ENCODE measurements at places on chromosomes 7 and 10.

DNA sequence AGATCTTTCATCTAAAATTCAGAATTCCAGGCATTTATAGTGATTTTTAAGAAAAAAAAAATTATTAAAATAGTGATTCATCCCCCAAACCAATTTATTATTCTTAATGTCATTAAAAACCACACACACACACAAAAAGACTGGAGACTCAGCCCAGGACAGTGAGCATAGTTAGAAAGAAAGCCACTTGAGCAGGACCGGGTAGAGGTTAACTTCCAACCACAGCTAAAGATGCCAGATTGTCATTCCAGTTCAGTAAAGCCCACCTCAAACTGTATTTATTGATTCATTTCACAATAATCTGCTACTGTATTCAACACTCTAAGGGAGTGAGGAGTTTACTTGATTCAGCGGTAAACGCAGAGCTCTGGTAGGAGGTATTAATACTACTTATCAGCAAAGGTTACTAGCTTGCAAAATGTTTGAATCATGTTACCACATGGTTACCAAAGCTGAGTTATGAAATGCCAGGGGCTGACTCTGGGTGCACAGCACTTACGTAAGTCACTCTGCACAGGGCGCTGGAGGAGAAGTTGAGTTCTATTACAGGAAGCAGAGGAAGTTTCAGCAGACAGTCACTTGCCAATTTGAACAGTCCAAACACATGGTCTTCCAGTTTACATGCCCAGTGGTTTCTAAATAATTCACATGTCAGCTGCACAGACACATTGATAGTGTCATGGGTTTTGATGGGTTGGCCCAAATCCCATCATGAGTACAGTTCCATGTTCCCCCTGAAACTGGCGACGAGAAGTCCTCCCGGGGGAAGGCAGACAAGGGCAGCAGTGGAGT, 64.6 kb downstream of the KLF6 start:
- DNase-seq = peak; percentile 3

DNA sequence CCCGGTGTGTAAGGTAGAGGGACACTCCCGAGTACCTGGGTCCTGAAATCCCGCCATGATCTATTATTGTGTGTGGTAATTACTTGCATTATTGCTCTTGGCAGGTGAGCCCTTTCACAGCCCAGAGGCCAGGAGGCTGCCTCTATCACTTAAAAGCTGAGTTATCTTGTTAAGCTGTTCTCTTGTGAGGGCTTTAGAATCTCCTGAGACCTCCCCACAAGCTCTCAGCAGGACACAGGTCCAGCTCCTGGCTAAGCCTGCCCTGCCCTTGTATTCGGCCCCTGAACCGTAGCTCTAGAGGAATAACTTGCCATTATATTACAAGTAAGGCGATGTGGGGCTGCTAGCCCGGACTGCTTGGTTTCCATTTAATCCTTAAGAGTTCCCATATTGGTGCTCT, 13.9 kb downstream of the SND1 start:
- DNase-seq = no peak

- DNase-seq = no peak
These were observed 316.9 kb upstream of the PHYHIPL start for GRCh38 chr10:58859526-58859925.

DNA sequence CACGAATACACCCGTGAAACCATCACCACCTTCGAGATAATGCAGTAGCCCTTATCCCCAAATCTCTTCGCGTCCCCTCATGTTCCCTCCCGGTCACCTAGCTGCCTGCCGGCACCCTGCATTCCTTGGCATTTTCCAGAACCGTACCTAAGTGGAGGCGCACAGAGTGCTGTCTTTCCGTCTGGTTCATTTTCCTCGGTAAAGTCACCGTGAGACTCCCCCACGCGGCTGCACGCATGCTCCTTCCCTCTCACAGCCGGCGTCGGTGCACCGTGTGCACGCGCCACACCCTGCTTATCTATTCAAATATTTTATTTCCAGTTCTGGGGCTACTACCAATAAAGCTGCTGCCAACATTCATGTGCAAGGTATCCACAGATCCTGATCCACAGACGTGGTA, 65.5 kb upstream of the NKX6-2 start:
- DNase-seq = no peak

- peak; percentile 32 for DNase-seq
These were observed 1106.2 kb downstream of the NRG3 start for GRCh38 chr10:82981137-82981723.

DNA sequence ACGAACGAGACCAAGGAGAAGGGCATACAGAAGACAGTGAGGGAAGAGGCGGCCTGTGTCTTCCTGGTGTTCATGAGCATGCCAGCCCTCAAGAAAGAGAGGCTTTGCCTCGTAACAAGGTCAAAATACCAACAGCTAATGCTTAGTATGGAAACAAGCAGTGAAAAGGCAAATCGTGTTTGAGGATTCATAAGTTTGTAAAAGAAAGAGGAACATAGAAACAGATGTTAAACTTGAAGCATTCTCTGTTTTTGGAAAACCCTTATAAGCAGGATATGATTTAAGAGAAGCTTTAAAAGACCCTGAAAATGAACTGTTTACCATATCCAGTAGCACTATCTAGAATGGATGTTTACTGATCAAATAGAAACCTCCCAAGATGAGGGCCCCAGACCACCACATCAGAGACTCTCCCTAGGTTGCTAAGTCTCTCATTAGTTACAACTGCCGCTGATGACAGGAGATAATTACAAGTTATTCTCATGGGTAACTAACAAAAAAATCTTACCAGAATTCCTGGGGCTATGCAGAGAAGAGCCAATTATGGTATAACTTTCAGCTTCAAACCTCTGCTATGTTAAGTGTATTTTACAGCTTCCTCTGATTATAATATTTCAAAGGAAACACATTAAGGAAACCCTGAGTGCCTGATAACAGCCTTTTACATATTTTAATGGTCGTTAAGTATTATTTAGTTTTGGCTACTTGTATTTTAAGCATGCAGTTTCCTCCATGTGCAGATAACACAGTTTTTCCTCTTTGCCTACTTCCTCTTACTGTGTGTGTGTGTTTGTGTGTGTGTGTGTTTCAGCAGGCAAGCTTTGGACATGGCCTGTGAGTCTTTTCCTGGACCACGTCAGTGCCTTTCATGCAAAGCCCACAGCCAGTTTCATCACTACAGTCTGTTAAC, 17.9 kb downstream of the JCAD start:
- DNase-seq = no peak

DNA sequence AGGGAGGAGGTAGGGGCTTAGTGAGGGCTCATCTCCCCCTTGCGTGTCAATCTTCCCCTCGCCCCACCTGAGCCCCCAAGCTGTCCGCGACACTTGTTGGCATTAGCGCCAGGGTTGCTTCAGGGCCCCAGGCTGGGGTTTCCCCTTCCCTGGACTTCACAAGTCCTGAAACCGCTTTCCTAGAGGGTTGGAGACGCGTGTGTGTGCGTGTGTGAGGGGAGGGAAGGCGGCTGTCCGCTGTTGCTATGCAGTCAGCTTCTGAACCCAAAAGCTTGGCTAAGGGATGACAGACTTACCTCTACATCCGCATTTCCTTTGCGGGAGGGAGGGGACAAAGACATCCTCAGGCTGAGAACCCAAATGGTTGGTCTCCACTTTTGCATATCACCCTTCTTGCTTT, 803 bp downstream of the GOLGA7B start:
- no peak for DNase-seq

DNA sequence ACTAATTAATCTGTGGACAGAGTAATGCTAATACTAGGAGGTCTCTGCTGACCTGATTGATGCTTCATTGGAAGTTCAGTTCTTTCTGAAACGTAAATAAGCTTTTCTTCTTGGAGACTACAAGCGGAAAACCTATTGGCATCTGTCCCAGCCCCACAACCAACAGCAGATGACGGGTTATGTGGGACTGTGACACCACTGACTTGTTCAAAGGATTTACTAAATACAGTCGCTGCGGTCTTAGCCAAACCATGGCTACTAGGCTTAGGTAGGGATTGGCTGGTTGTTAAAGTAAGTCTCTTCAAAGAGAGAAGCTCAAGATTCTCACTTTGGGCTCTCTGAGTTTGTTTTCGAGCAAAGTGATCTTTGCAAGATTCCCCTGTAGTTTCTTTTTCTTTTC, 68.3 kb downstream of the HYCC1 start:
- DNase-seq = no peak

GRCh38 chr7:52586704-52587103, 448.7 kb upstream of the POM121L12 start:
- DNase-seq = no peak

- DNase-seq = no peak
These were observed 76.2 kb downstream of the TPK1 start for GRCh38 chr7:144759653-144760052.

DNA sequence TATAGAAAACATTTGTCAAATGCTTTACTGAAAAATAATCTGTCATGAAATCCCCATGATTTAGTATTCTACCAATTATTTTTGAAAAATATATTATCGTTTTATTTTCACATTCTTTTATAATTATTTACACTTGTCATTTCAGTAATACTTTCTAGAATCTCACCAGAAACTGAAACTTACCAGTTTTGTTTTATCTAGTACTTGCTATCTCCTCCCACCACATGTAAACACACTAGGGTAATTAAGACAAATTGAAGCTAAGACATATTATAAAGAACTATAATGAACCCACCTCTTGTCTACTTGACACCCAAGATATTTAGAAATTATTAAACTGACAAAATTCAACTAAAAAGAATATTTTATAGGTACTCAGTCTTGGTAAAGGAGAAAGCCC, 51.5 kb upstream of the GRM3 start:
- DNase-seq = no peak

DNA sequence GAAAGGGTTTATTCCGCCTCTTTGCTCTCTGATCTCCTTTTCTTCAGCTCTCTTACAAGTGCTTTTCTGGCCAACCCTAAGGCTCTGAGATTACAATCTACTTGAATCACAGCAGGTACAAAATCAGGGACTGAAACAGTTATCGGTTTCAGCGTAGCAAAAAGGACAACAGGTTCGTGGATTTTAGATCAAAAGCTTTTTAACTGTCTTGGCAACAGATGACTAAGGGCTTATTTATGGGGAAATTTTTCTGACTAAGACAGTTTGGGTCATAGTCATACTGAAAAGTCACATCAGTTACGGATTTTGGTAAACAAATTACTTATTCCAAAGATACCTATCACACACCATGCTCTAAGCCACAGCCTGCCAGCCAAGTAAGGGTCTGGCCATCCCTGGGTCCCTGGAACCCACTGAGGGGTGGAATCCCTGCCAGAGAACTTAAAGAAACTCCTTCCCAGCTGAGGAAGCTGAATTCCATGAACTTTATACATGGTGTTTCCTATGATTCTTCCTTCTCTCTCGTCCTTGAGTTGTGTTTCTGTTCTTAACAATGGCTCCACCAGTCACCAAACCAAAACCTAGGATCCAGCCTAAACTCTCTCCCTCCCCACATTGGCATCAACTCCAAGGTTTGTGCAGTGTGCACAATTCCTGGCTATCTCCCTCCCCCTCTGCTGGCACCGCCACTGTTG, 169.3 kb downstream of the FAM107B start:
- DNase-seq = peak; percentile 80

DNA sequence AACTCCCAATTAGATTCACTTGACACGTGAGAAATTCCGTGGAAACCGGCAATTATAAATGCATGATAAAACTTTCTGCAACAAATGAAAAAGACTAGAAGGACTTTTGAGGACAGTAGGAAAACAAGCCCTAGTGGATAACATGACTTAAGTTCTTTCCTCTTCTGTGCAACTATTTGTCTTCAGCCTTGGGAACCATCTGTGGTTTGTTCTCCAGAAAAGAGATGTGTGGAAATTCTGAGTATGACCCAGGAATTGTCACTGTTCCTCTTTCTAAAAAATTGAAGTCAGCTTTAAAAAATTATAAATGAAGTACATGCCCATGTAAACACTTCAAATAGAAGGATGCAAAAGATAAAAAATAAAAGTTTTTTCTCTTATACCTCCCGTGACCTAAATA, 128.6 kb upstream of the SVIL start:
- DNase-seq = no peak

- no peak for DNase-seq
These were observed 1043.2 kb upstream of the C7orf33 start for GRCh38 chr7:147547252-147547897.

GRCh38 chr7:91299952-91300775, 35.9 kb downstream of the FZD1 start:
- DNase-seq = no peak

GRCh38 chr10:24206926-24207325, 2.0 kb upstream of the KIAA1217 start:
- DNase-seq = no peak

DNA sequence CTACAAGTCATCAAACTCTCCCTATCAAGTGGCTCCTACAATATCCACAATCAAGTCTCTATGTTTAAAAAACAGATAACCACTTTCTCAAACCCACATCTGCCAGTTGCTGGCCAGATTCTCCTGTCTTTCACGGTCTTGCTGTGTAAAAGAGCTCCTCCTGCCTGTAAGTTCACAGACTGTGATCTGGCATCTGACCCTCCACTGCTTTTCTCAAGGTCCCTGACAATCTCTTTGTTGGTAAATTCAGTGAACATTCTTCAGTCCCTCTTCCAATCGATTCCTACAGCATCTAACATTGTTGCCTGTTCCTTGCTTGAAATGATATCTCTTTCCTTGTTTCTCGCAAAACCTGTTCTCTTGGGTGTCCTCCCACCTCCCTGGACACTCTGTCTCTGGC, 18.5 kb upstream of the LMOD2 start:
- DNase-seq = no peak

- DNase-seq = no peak
These were observed 45.8 kb downstream of the XPNPEP1 start for GRCh38 chr10:109877546-109877945.

- no peak for DNase-seq
These were observed 327.2 kb downstream of the GALNT17 start for GRCh38 chr7:71459132-71459531.

DNA sequence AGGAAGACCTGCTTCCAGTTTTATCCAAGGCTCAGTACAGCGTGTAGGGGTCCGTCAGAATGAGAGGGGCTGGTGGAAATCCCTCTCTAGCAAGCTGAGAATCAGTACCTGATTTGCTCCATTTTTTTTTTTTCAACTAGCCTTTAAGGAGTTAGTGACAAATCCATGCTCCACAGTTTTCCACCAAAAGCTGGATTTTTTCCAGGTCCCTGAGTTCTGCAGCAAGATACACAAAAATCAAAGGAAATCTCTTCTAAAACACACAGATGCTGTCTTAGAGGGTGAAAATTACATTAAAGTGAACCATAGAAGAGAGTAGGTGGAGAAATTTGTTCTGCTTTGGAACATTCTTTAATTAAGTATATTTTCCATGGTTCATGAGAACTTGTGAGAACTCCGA, 30.4 kb downstream of the MDFIC start:
- no peak for DNase-seq

DNA sequence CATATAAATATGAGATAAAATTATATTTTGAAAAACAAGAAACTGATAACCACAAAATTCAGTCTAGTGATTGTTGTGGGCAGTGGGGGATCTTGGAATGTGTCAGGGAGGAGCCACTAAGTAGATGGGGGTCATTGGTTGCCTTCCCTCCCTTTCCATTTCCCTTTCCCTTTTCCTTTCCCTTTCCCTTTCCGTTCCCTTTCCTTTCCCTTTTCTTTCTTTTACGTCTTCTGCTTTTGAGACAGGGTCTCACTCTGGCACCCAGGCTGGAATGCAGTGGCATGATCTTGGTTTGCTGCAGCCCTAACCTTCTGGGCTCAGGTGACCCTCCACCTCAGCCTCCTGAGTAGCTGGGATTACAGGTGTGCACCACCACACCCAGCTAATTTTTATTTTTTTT, 51.0 kb downstream of the DYNC2I1 start:
- no peak for DNase-seq

All from HFFc6 (cell line).